ENCODE measurements at places on chromosomes 16 and 17.

DNA sequence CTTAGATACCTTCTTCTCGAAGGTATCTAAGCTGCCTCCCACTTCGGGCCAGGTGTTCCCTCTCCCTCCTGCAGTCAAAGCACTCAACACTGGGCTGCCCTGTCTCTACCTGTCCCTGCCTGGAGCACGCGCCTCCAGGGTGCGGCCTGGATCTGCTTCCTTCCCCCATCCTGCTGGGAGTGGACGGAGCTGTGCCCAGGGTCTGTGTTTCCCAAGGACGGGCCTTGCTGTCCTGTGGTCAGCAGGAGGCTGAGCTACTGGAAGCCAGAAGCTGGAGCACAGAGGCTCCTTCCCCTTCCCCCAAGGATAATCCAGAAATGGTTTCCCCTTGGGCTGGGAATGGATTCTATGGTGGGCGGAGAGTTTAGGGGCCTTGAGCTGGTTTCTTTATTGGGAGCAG lies 16.7 kb downstream of the LLGL2 start:
- DNase-seq, result no peak

DNA sequence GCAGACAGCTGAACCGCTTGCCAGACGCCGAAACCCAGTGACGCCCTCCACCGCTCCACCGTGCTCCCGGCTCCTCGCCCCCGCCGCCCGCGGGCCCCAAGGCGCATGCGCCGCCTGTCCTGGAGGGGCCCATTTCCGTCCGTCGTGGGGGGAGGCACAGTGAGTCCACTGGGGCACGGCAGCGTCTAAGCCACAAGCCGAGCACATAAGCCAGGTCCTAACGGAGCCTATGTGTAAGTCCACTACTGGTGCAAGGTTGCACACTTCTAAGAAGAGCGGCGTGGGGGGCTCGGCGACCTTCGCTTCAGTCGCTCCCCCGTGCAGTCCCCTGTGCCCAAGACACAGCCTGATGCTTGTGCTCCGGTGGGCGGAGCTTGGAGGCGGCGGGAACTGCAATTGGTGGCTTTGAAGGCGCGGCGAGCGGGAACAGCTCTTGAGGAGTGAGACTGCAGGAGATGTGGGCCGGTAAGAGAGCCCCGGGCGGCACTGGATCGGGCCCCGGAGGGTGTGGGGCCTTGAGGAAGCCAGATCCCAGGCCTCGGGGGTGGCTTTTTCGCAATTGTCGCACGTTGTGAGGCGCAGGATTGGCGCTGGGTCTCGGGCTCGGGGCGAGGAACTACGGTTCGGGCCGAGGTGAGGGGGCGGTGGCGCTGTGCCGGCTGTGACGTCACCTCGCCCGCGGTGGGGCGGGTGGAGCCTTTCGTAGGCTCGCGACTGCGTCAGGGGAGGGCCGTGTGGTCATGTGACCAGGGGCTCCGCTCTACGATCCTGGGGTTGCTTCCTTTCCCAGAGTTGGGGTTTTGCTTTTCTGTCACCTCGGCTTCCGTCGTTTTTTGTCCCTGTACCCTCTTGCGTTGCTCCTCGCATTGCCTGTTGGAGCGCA lies at the start of the genes CENPN and CMC2:
Gene CENPN, plus strand, starts transcription at position 402 of the 883 bp plus-strand sequence. CDS start 4,726 bp downstream, outside the sequence.
Gene CMC2, minus strand, starts transcription at position 73 of the 883 bp plus-strand sequence. CDS start 9,491 bp downstream, outside the sequence.
- DNase-seq, result peak; percentile 98

DNA sequence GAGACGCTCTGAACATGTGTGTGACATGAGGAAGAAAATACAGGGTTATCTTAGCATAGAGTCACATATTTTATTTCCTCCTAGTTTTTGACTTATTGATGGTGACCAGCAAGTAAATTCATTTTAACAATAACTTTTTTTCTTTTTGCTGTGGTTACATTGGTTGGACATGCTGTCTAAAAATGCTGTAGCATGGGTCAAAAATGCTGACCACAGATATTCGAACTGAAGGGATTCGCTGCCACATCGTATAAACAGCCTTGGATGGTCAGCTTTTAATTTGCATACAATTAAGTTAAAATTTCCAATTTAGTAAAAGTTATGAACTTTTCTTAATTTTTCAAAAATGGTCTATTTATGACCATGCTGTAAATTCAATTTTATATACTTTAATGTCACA lies 30.5 kb downstream of the RPGRIP1L start:
- no peak for DNase-seq

GRCh38 chr17:4130715-4131114 lies 12.1 kb downstream of the ZZEF1 start:
- no peak for DNase-seq

GRCh38 chr17:73068322-73069153 lies 23.9 kb downstream of the SLC39A11 start:
- no peak for DNase-seq

DNA sequence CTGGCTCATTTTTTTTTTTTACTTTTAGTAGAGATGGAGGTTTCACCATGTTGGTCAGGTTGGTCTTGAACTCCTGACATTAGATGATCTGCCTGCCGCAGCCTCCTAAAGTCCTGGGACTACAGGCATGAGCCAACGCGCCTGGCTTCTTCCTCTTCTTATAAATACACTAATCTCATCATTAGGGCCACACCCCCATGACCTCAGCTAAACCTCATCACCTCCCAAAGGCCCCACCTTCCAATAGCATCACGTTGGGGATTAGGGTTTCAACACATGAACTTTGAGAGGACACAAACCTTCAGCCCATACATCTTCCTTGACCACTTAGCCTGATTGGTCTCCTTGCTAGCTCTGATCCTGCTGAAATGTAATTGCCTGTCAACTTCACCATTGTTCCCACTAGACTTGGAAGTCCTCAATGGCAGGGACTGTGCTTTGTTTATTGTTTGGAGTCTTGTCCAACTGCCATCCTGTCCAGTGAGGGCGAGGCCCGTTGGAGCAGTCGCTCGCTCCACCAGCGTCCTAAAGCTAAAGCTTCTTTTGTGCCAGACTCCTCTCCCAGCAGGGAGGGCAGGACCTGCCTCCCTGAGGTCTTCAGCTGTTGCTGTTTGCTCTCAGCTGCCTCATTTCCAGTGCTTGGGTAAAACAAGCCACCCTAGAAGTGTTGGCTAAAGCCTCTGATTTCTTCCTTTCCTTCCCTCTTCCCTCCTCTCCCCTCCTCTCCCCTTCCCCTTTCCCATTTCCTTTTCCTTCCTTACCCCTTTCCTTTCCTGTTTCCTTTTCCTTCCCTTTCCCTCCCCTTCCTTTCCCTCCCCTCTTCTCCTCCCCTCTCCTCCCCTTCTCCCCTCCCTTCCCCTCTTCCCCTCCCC lies 85.3 kb downstream of the HAPSTR1 start:
- DNase-seq, result no peak

GRCh38 chr17:34384271-34384670 lies 21.2 kb upstream of the CCL1 start:
- no peak for DNase-seq

DNA sequence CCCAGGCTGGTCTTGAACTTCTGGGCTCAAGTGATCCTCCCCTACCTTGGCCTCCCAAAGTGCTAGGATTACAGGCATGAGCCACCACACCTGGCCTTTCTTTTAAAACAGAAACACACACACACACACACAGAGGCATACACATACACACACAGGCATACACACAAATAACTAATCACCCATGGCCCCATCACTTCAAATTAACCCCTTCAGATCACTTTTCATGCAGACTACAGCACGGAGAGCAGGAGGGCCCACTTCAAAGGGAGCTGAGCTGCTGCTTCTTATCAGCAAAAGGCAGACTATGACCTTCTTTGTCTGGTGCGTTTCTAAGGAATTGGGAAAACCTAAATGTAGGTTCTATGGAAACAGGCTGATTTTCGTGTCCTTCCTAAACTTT lies 1.9 kb downstream of the CLCN7 start:
- DNase-seq, result no peak

DNA sequence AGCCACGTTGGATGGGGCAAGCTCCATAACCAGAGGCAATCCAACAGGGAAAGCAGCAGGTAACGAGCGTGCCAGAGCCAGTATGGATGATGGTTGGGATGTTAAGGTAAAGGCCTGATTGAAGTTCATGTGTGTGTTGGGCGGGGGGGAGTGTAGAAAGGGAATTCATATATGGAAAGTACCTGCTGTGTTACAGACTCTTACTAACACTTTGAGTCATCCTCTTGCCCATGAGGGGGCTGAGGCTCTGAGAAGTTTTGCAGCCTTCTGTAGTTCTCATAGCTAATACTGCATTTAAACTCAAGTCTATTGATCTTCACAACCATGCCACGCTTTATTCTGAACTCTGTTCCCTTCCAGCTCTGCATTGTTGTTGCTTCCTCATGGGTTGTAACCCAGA lies 28.5 kb downstream of the SYCE1L start:
- no peak for DNase-seq

DNA sequence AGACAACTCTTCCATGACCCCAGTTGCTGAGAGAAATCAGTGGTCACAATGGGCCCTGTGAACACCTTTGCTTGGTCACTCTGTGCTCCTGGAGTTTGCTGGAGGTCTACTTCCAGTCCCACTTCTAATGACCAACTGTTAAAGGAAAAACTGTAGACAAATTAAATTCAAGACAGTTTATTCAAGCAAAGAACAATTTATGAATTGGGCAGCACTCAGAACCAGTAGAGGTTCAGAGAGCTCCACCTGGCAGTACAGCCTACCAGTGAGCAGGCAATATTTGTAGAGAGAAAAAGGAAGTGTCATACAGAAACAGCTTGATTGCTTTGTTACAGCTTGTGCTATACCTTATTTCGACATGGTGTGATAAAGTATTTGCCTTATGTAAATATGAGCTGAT lies 116.5 kb downstream of the HS3ST3B1 start:
- no peak for DNase-seq

DNA sequence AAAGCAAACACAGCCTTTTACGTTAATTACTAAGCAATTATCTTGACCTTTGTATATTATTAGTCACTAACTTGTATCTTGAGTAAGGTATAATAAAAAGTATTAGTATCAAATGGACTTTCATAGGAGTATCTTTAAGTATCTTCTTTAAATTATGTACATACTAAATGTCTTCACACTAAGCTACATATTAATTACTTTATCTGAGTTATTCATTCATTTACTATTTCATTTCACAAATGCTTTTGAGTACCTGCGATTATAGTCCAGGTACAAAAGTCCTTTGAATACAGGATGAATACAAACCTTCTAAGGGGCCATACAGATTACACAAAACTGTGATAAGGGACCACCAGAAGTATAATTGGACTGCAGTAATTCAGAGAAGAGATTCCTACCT lies 33.1 kb upstream of the CDR2 start:
- DNase-seq, result no peak

DNA sequence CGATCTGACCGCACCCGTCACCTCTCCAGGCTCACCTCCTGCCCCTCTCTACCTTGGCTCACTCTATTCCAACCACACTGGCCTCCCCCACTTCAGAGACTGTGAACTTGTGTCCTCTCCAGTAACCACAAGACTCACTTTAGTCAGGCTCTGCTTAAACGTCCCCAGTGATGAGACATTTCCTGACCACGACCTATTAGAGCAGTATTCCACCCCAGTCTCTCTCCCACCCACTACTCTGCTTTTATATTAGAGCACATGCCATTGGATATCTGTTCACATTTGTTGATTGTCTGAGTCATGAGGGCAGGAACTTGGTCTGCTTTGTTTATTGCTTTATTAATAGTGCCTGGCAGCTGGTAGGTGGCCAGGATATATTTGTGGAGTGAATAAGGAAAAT lies 20.1 kb downstream of the COX11 start:
- no peak for DNase-seq

DNA sequence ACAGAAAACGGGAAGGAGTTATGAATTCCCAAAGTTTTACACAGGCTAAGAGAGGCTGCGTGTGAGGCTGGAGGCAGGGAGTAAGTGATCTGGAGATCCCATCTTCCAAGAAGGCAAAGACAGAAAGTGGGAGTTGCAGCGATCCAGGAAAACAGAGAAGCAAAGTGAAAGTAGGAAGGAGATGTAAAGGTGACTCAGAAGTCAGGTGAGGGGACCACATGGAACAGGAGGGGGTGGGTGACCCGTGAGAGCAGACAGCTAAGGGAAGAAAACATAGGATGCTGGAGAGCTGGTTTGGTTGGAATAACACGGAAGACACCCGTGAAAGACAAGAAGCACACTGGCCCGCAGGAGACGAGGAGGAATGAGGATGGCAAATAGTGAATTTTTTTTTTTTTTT lies 1.3 kb downstream of the ALOX12 start:
- no peak for DNase-seq

- no peak for DNase-seq
These were observed 3.6 kb upstream of the UTS2R start for GRCh38 chr17:82367724-82368524.

Data from activated CD4-positive, alpha-beta T cell treated with anti-CD3 and anti-CD28 coated beads for 4 hours (primary cell).